DMS 273 treated with DMSO at 0.1 percent for 48 hours (cell line): ENCODE measurements at places on chromosomes 5 and 9.

DNA sequence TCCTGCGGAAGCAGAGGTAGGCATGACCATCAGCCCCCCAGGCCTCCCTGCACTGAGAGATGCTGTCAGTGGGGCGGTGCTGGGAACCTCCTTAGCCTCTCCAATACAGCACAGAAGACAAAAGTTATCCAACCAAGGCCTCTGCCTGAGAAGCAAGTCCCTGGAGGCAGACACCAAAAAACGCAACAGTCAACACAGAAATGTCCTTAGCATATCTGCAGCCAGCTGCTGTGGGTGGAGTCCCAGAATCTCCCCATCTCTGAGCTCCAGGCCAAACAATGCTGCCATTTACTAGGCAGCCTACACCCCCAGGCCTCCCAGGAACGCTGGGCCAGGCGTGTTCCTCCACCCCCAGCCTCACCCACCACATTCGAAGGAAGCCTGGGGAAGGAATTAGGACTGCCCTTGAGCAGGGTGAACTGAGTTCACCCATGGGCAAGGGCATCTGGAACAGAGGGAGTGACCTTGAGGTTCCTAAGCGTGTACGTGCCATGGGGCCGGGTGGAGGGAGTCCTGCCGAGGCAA, 43.7 kb downstream of the STK10 start:
- DNase-seq: no peak

DNA sequence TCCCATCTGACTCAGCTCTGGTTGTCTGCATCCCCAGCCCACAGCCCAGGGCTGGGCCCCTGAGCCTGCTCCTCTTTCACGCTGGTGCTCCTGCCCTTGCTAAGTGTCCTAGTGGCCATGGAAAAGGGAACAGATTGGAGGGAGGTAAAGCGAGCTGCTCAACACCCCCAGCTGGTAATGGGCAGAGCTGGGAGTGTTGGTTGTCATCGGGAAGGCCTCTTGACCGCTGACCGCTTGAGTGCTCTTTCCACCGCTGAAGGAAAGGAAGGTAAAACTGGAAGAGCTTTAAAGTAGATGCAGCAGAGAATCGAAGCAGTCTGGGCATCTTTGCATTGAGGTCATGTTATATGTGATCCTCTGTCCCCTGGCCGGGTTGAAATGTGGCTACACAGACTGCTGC, 60.2 kb downstream of the CRB2 start:
- DNase-seq: no peak

- DNase-seq: no peak
Observed at GRCh38 chr5:165739079-165739741, 2233.8 kb downstream of the MAT2B start.

GRCh38 chr5:80607832-80608231, 37.8 kb upstream of the ANKRD34B start:
- DNase-seq: no peak

- DNase-seq: no peak
Observed at GRCh38 chr5:123156577-123157296, 67.7 kb downstream of the PRDM6 start.

- DNase-seq: no peak
Observed at GRCh38 chr9:78525986-78526560, 229.1 kb downstream of the PSAT1 start.

- no peak for DNase-seq
Observed at GRCh38 chr9:68961587-68961986, 52.3 kb downstream of the PRKACG start.

GRCh38 chr9:13110766-13111417, 168.6 kb downstream of the MPDZ start:
- DNase-seq: peak; percentile 71

- no peak for DNase-seq
Observed at GRCh38 chr5:148806520-148806931, 19.9 kb upstream of the ADRB2 start.

GRCh38 chr5:154276973-154277331, 86.4 kb downstream of the GALNT10 start:
- no peak for DNase-seq

DNA sequence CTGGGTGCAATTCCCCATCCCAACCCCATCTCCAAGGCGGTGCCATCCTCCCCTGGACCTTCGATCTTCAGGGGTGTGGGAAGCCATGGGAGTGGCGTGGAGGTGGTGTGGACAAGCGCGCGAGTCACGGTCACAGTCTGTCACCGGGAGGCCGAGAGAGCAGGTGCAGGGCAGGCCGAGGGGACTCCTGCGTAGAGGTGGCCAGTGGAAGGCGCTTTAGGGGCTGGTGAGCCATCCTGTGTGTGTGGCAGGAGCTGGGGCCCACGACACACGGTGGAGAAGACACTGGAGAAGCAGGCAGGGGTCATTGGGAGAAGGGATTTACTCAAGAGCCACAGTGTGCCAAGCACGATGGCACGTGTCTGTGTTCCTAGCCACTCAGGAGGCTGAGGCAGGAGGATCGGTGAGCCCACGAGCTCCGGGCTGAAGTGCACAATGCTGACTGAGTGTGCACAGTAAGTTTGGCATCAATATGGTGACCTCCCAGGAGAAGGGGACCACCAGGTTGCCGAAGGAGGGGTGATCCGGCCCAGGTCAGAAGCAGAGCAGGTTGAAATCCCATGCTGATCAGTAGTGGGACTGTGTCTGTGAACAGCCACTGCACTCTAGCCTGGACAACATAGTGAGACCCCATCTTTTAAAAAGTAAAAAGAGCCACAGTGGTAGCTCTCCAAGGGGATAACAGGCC, 145.1 kb upstream of the PHYKPL start:
- no peak for DNase-seq

DNA sequence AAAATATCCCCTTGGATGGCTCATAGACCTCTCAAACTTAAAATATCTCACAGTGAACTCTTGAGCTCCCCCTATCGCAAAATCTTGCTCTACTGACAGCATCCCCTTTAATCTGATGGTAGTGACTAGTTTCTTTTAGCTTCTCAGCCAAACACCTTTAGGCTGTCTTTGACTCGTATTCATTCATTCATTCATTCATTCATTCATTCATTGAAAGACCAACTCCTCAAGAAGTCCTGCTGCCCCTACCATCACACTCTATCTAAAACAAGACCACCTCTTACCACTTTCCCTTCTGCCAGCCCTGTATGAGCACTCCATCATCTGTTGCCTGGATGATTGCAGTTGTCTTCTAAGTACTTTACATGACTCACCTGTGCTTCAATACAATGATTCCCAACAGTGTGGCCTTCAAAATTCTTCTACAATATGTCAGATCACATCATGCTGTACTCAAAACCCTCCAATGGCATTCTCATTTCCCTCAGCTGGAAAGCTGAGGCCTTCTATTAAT, 46.8 kb downstream of the ITGA2 start:
- no peak for DNase-seq

DNA sequence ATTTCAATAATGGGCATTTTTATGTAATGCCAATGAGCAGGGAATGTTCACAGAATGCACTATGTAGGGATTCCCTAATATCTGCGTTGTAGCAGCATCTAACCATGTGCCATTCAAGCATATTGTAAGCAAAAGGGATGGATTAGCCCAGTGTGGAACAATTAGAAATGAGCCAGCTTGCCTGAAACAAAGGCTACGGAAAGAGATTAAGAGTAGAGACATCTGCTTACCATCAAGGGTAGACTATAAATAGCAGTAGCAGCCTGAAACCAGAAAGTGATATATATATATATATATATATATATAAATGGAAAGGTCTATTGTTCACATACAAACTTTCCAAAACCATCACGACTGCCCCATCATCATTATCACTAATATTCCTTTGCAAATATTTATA, 31.9 kb upstream of the CEP120 start:
- DNase-seq: peak; percentile 46

GRCh38 chr5:35115920-35116319, 68.2 kb upstream of the AGXT2 start:
- DNase-seq: no peak

DNA sequence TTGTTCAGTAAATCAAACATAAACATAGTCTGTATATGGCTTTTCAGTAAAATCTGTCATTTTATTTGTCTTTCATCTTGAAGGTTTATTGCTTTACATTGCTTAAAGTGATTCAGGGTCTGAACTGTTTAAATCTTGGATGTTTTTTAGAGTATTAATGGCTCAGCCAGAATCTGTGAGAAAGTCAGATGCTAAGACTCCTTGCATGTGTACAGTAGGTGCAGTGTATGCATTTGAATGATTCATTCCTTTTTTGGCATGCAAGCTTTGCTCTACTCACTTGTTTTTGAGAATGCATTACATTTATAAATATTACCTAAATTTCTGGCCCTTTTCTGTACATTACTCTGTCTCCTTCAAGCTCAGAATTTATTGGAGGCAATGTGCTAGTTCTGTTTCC, 271.0 kb upstream of the RIOK2 start:
- DNase-seq: no peak

DNA sequence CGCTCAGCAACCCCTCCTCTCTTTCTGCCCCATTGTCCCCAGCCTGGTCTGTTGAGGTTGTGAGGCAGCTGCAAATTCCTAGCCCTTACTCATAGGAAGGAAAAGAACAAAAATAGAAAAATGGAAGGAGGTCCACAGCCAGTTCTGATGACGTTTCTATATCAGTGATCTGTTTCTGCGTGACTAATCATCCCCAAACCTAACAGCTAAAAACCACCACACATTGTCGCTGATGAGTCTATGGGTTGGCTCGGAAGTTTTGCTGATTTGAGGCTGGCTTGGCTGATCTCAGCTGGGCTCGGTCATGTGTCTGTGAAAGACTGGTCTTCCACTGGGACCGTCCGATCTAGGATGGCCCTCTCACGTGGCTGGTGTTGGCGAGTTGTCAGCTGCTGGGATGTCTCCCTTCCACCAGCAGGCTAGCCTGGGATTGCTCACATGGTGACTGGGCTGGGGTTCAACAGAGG, 200.6 kb upstream of the ZNF618 start:
- DNase-seq: no peak
